ENCODE measurements at places on chromosomes 6 and 20.

DNA sequence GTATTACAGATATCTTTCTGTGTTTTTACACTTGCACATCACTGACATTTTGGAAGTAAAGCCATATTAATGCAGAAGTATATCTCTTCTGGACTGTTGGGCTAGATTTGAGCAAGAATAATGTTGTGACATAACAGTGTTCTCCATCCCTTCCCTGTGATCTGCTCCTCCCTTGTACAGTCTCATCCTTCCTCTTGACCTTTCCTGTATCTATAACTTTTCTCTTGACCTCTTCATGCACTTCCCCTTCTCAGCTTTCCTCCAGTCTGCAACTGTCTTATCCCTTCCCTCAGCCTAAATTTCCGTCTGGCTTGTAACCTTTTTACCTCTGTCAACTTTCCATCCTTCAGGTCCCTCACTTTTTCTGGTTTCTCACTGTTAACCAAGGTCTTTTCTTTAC is 29.8 kb downstream of the NCOA3 start:
- DNase-seq: no peak

DNA sequence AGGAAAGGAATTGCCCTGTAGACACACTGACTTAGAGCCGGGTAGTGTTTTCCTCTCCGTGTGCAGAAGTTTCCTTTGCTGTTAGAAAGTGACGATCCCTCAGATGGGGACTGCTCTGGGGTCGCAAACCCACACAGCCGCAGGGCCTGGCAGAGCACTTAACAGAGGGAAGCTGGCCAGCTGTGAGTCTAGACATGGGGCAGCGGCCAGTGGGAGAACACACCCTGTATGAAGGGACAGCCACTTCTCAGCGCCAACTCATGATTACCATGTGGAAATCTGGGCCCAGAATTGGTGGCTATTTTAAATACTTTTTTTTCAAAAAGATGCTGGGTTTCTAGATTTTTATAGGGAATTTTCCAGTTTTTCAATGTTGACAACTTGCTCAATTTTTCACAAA is 39.4 kb downstream of the SLC9A8 start:
- no peak for DNase-seq

DNA sequence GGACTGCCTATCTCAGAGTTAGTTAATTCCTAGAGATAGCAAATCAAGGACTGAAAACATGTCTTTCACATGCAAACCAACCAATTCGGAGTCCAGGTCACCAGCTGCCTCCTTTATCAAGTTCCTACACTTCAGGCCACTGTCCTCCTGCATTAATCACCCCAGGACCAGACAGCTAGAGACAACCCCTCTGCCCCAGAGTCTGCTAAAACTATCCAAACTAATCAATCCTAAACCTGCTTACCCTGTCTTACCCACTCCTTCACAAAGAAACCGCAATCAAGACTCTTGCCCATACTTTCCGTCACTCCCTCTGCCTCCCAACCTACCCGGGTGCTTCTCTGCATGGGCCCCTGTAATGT is 207.0 kb downstream of the HIVEP2 start:
- no peak for DNase-seq

DNA sequence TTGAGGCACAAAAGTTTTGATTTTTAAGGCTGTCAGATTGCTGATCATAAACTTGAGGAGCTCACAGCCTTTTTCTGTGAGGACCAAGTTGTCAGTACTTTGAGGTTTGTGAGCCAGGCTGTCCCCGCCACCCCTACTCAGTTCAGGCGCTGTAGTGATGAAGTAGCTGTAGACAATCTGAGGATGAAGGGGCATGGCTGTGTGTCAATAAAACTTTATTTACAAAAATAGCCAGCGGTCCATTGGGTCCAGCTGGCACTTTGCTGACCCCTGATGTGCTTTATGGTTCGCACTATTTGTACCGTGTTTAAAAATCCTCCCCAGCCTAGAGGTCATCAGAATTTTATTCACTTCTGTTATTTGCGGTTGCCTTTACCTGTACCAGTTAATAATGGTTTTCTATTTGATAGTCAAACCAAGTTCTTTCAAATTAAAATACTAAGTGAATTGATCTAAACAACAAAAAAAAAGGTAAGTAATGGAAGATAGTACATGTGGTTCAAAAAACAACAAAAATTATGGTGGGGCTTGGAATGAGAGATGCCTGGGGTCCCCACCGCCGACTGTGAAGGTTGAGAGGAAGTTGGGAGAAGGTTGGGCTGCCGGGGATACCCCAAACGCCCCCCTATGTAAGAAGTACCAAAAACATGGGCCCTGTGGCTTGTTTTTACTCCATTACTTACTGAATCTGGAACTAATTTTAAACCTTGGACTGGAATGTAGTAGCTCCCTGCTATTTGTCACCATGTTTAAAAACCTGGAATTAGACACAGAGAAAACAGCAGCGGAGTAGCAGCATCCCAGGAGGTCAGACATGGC is 123.6 kb downstream of the SYCP2 start:
- no peak for DNase-seq

- no peak for DNase-seq
These were observed 39.7 kb upstream of the IRF4 start for GRCh38 chr6:351867-352289.

DNA sequence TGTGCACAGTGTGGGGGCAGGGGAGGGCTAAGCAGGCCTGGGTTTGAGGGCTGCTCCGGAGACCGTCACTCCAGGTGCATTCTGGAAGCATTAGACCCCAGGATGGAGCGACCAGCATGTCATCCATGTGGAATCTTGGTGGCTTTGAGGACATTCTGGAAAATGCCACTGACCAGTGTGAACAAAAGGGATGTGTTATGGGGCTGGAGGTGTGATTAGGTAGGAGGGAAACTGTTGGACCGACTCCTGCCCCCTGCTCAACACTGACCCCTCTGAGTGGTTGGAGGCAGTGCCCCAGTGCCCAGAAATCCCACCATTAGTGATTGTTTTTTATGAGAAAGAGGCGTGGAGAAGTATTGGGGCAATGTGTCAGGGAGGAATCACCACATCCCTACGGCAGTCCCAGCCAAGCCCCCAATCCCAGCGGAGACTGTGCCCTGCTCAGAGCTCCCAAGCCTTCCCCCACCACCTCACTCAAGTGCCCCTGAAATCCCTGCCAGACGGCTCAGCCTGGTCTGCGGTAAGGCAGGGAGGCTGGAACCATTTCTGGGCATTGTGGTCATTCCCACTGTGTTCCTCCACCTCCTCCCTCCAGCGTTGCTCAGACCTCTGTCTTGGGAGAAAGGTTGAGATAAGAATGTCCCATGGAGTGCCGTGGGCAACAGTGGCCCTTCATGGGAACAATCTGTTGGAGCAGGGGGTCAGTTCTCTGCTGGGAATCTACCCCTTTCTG is 44.0 kb upstream of the TTPAL start:
- no peak for DNase-seq

DNA sequence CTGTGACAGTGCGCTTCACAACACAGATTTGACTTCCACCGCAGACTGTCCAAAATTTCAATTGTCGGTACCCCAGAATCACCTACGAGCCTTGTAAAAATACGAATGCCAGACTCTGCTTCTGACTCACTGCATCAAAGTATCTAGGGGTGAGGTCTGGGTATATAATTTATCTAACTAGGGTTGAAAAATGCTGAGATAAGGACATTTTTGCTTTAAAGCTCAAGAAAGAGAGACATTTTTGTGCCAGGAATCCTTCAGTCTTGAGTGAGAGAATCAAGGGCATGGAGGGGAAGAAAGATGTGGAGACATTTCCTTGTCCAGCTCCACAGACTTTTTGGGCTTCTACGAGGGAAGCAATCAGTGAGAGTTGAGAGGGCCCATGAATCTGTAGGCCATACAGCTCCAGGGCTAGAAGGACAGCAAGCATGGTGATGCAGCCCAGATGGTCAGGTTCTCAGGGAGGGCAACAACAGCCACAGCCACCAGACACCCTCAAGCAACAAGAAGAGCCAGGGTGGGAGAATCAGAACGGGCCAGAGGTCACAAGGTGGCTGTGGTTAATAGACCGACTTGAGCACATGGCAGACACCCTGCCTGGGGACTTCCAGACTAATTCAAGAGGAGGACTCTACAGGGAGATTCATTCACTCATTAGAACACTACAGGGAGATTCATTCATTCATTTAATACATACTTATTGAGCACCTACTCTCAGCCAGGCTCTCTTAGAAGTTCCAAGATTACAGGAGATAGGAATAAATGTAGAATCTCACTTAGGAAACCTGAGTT is 211.1 kb upstream of the PRDM1 start:
- DNase-seq: no peak

Measured in stimulated activated CD4-positive, alpha-beta T cell treated with anti-CD3 and anti-CD28 coated beads, TNF-alpha, amount 100 ng/mL, for 1 hour (primary cell).